ENCODE measurements at places on chromosomes 12 and 14.

- no peak for DNase-seq
Observed at GRCh38 chr14:50521912-50522341, 10.4 kb downstream of the MAP4K5 start.

GRCh38 chr12:133235401-133236112 is at the start of gene ANHX:
Gene ANHX, minus strand, starts transcription at chr12:133235877. Its CDS starts 1,521 bp downstream, at chr12:133234356.
- DNase-seq = no peak

DNA sequence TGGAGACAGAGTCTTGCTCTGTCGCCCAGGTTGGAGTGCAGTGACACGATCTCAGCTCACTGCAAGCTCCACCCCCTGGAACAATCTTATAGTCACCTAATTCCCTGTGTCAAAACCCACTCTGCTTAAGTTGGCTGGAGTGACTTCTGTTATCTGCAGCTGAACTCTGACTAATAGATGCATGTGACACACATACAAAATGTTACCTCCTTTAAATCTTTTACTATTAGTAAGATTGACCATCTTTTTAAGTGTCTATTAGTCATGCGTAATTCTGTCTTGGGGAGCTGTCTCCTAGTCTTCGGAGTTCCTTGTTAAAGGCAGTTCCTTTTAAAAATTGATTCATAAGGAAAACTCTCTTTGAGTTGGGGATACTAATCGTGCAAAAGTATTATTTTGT is 7.4 kb downstream of the IFI27L1 start:
- DNase-seq = no peak

- DNase-seq = no peak
Observed at GRCh38 chr14:96198430-96199130, 6.1 kb upstream of the BDKRB2 start.

GRCh38 chr12:60501124-60501729 is 905.4 kb downstream of the SLC16A7 start:
- DNase-seq = no peak

GRCh38 chr12:16154990-16155389 is 122.5 kb downstream of the SLC15A5 start:
- DNase-seq = no peak

GRCh38 chr12:120408771-120409170 is 29.1 kb upstream of the COX6A1 start:
- no peak for DNase-seq

- no peak for DNase-seq
Observed at GRCh38 chr12:69988481-69989321, 163.7 kb downstream of the MYRFL start.

GRCh38 chr12:105915997-105916759 is 222.6 kb downstream of the NUAK1 start:
- DNase-seq = no peak

GRCh38 chr12:95446506-95446900 is 27.4 kb upstream of the METAP2 start:
- no peak for DNase-seq

GRCh38 chr12:131459773-131460365 is 251.0 kb upstream of the SFSWAP start:
- DNase-seq = no peak

DNA sequence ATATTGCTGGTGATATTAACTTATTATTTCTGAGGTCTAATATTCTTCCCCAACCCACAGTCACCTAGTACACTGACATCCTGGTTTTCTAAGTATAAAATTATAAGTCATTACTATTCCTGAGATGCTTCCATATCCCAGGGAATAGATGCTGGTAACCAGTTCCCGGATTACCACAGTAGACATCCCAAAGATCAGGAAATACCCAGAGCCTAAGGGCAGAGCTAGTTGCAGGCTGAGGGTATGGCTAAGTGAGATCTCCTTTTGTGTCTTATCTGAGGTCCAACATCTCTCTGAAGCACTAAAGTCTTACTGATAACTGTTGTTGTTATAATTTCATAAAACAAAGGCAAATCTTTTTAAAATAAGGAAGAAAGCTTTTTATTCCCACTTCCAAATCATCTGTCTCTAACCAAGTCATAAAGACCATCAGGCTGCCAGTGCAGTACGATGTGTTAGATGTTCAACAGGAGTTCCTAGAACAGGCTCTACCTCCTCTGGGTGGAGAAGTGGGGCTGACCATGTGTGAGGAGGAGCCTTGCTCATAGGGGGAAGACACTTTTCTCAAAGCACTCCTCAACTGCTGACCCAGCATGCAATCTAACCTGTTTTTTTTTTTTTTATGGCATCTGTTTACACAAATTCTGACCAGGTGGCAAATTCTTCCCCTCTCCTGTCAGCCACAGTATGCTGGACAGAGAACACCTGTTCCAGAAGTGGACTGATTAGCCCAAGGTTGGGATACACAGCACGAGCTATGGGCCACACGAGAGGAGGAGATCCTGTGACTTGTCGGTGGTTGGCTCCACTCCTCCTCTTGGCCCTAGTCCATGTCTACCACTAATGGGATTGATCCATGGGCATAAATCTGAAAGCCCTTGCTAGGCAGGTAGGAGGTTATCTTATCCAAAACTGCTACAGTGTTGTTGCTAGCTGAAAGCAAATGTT is 16.1 kb upstream of the GRIP1 start:
- DNase-seq = no peak

DNA sequence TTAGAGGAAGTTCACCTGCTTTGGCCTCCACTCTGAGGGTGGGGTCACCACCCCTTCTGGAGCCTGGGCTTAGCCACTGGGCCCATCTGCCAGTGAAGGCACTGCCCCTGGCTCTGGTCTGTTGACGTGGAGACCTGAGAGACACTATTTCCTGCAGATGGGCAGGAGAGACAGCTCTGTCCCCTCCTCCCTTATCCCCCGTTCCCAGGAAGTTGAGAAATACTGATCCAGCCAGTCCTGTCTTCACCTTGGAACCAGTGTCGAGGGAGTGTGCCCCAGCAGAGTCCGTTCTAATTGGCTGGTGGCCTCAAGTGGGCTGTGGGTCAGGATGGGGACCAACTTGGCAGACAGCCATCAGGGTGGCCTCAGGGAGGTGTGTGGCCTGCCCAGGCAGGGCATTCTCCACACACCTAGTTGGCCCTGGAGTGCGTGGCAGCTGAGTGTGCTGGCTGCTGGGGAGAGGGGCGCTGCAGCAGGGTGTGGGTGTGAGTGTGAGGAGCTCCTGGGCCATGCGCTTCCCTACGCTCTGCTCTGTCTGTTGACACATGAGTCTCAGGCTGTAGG is 25.4 kb downstream of the CLSTN3 start:
- DNase-seq = no peak

GRCh38 chr14:30994681-30995620 is 30.5 kb upstream of the AP4S1 start:
- no peak for DNase-seq

GRCh38 chr12:117789195-117789912 is 179.4 kb downstream of the KSR2 start:
- no peak for DNase-seq

DNA sequence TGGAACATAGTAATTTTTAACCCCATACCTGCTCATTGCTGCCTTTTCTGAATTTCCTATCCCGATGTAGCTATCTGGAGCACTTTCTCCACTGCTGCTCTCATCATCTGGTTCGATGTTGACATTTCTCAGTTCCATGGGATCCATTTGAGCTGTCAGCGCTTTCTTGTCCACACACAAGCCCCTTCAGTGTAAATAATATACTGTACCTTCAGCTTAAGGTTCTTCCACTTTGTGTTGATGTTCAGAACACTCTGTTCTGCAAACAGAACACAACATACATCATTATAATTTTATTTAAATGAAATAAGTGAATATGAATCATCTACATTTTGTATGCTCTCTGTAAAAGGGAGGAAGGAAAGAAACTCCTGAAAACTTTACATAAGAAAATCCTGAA is 32.9 kb downstream of the SLC38A4 start:
- no peak for DNase-seq

- no peak for DNase-seq
Observed at GRCh38 chr12:65761301-65761700, 63.0 kb upstream of the HMGA2 start.

DNA sequence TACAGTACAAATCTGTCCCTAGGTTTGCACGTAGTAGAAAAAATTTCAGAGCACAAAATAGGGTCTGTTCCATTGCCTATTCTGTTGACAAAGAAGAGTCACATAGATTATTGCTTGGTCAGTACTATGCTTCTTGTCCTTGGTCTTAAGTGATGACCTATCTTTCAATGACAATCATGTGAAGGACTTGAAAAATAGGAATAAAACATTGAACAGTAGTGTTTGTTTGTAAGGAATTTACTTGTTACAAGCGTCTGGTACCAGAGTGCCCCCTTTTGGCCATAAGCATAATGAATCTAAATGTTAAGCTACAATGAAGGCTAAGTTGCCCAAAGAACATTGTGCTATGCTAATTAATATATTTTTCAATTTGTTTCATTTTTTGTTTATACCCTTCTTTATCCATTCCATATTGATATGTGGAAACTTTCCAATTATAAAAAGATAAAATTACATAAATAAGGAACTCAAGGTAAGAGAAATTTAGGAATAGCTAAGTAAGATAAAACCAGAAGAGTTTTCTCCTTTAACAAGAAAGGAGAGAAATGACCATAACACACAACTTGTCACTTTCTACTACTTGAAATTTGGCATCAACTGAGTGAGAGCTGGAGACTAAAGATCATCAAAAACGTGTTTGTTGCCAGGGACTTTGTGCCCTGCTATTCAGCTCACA is 204.7 kb downstream of the EPS8 start:
- no peak for DNase-seq

DNA sequence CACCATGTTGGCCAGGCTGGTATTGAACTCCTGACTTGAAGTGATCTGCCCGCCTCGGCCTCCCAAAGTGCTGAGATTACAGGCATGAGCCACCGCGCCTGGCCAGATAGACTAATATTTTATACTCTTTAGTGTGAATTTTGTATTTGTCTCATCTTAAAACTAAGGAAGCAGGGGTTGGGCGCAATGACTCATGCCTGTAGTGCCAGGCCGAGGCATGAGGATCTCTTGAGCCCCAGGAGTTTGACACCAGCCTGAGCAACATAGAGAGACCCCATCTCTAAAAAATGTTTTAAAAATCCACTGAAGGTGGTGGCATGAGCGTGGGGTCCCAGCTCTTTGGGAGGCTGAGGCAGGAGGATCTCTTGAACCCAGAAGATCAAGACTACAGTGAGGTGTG is 9.0 kb downstream of the DYNC1H1 start:
- DNase-seq = no peak

DNA sequence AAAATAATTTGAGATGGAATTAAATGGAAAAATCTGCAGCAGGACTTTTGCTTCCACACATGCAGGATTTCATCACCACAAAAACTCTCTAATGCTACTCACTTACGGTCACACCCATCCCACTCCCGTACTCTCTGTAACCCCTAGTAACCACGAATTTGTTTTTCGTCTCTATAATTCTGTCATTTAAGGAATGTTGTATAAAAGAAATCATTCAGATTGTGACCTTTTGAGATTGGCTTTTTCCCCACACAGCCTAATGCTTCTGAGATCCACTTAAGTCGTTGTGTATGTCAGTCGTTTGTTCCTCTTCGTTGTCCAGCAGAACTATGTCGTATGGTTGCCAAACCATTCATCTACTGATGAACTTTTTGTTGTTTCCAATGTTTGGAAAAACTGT is 19.8 kb upstream of the PZP start:
- no peak for DNase-seq

DNA sequence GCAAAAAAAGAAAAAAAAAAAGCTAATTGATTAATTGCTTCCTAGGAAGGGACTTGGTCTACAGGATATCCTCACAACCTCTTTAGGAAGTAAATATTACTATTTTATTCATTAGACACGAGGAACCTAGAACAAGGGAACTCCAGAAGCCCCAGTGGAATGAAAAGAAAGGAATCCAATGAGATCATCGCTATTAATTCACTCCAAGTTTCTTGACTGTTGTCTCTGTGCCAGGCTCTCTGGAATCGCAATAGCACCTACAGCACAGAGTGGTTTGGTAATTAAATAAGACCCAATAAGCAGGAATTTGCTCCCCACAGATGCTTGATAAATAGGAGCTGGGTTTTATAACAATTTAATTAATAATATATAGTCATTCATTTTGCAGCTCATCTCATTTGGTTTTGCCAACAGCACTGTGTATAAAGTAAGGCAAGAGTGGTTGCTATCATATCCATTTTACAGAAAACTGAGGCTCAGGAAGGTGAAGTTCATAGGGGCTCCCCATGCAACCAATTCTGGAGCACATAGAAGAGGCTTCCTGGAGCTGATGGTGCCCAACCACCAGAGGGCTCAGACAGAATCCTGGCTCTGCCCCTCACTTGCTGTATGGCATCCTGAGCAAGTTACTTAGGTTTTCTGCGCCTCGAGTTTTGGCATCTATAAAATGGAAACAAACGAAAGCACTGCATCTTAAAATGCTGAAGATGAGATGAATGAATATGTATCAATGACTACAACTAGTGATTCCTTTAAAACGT is 420.2 kb downstream of the MED13L start:
- DNase-seq = no peak

DNA sequence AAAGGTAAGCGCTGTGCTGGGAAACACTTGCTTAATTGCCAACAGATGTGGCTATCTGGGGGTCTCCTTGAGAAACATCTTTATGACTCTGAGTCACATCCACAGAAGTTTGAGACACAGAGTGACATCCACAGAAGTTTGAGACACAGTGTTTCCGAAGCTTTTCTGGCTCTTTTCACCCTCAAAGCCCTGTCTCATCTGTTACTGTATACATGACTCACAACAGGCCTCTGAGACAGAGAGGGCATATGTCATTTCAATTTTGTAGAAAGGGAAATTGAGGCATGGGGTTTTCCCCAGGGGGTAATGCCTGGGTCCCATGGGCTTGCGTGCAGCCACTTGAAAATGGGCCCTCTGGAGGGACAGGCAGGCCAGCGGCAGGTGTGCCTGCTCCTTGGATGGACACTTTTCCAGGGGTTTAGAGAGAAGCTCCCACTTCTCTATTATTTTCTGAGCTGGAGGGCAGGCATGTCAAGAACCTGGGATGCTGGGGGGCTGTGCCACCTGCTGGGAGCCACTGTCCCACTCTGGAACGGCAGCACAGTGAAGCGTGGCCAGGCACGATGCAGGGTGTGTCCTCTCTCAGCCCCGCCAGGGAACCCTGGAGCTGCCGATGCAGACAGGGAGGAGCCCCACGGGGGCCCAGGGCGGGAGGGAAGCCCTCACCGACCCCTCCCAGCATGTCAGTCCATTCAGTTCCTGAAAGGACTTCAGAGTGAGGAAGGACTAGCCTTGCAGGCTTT is 111.3 kb upstream of the FKBP4 start:
- DNase-seq = no peak

DNA sequence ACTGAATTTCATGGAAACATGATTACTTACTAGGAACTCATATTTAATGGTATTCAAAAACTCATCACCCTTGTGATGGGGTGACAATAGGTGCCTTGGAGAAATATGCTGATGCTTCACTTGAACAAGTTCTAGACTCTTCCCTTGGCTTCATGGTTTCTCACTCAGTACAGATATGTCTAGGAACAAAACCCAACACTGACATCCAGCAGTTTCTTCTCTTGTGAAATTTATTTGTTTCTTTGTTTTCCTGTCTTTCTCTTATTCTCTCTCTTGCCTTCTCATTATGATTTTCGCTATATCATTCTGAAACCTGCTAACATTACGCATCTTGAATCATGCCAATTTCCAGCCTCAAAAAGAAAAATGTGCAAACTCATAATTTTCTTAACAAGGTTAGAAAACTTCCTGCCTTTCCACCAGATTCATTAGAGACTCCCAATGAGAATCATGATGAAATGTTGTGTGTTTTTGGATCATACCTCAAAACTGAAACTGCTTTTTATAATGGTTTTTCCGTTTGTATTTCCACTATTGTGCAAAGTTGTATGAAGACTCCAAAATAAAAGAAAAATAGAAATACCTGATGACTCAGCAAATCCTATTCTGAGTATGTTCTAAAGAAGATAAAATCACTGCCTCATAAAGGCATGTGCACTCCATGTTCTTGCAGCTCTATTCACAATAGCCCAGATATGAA is 1021.5 kb downstream of the TMEM121 start:
- DNase-seq = no peak

Data from stimulated activated CD4-positive, alpha-beta T cell treated with anti-CD3 and anti-CD28 coated beads, Interleukin-1b, Interleukin-23, amount 100 ng/mL, for 24 hours (primary cell).